ENCODE measurements at places on chromosomes 2 and 18.
A peak's percentile ranks its signal among the peaks of the same experiment; 100 is the strongest.

- DNase-seq: no peak
Measured at GRCh38 chr2:174764280-174765255, at the start of gene CHRNA1. CHRNA1 (minus strand) TSS chr2:174764472; CDS start chr2:174764394, 78 bp downstream.

GRCh38 chr2:105636109-105636740, 108.5 kb upstream of the NCK2 start:
- DNase-seq: no peak

DNA sequence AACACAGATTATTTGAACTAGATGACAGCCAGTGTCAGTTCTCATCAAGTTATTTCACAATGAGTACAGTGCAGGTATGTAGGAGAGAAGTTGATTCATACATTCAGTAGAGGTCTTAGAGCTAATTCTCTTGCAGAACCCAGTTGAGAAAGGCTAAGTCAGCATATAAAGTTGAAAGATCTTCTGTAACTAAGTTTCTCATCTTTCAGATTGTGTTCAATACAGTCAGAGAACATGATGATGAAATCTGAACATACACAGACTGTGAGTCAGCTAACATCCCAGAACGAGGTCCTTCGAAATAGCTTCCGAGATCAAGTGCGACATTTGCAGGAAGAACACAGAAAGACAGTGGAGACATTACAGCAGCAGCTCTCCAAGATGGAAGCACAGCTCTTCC, 41.9 kb upstream of the LIMS1 start:
- peak; percentile 51 for DNase-seq

- no peak for DNase-seq
Measured at GRCh38 chr18:48879008-48879431, 71.7 kb downstream of the SMAD7 start.

DNA sequence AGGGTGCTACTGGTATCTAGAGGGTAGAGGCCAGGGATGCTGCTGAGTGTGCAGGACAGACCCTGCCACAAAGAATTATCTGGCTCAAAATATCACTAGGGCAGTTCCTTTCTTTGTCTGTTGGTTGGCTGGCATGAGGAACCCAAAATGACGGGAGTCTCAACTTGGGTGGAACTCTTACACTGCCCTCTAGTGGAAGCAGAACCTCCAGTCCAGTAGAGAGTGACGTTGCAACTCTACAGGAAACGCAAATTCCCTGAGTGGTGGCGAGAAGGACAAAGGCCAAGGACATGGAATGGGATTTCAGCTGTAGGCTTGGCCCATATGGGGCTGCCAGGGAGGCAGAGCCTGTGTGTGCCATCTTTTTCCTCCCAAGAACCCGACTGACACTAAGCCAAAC, 47.1 kb downstream of the COPS8 start:
- DNase-seq: no peak

DNA sequence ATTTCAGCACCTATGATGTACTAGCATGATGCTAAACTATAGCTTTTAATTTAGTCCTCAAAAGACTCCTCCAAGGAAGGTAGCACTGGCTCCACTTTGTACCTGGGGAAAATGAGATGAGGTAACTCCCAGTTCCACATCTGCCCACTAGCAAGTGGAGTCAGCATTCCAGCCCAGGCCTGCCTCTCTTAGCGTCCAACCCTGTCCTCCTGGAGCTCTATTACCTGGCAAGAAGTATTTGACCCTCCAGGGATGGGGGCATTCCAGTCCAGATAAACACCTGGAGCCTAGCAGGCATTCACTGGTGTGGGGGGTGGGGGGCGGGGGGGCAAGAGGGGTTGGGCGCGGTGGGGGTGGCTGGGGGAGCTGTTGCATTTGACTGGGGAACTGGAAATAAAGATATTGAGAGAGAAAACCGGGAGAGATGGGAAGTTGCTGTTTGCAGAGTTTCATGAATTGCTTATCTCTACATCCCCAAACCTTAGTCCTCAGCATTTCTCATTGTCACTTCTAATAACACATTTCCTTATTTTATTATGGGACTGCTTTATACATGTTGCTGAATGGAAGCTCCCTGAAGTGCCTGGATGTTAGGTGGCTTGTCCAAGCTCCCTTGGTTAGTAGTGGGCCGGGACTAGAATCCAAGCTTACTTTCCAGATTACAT, 22.0 kb upstream of the FZD5 start:
- DNase-seq: no peak

DNA sequence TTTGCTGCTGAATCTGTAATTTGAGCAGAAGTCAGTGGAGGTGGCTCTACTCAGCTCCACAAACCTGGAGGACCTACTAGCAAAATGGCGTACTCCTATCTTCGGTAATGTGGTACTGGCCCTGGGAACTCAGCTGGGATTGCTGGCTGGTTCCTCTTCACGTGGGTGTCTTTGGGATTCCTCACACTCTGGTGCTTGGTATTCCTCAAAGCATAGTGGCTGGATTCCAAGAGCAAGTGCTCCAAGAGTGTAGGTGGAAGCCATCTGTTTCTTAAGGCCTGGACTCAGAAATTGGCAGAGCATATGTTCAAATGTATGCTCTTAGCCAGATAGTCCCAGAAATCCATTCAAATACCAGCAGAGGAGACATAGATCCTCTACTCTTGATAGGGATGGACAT, 281.9 kb upstream of the CDH7 start:
- DNase-seq: no peak

GRCh38 chr18:5661179-5661578, 117.4 kb upstream of the EPB41L3 start:
- DNase-seq: no peak

DNA sequence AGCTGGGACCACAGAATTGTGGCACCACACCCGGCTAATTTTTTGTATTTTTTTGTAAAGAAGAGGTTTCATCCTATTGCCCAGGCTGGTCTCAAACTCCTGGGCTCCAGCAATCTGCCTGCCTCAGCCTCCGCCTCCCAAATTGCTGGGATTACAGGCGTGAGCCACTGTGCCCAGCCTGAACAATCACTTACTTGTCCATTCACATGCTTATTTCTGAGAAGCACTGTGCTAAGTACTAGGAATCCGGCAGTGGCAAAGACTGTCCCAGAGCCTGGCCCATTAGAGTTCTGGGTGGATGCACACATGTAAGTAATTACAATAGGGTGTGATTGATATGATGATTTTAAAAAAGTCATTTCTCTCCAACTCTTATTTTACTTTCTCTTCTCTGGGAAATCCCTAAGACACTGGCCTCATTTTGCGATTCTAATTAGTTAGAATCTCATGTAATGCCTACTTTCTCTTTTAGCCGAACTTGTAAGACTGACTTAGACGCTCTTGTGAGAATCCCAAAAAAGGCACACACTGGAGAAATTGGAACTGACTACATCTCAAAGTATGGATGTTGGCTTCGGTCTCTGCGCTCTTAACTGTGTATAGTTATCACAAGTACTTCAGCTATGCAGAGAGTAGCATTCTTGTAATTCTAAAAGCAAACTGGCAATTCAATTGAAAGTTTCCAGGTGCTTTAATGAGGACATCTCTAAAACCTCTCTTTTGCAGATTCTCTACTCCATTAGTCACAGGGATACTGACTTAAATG, 567.7 kb downstream of the DCC start:
- no peak for DNase-seq

DNA sequence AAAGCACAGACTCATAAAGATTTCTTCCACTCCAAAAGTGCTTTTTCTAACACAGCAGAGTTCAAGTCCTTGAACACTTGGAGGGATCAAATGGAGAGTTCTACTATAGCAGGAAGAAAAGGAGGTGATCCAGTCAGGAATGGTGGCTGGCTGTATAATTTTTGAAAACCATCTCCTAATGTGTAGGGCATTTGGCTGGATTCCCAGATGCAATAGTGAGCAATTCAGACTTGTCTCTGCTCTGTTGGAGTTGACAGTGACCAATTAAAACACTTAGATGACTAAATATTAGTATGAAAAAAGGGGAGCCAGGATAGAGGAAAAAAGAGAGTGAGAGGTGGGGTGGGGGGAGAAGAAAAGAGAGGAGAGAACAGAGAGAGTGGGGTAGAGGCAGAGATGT, 5.3 kb upstream of the G6PC2 start:
- DNase-seq: no peak

- no peak for DNase-seq
Measured at GRCh38 chr2:19299032-19299431, 59.4 kb downstream of the OSR1 start.

DNA sequence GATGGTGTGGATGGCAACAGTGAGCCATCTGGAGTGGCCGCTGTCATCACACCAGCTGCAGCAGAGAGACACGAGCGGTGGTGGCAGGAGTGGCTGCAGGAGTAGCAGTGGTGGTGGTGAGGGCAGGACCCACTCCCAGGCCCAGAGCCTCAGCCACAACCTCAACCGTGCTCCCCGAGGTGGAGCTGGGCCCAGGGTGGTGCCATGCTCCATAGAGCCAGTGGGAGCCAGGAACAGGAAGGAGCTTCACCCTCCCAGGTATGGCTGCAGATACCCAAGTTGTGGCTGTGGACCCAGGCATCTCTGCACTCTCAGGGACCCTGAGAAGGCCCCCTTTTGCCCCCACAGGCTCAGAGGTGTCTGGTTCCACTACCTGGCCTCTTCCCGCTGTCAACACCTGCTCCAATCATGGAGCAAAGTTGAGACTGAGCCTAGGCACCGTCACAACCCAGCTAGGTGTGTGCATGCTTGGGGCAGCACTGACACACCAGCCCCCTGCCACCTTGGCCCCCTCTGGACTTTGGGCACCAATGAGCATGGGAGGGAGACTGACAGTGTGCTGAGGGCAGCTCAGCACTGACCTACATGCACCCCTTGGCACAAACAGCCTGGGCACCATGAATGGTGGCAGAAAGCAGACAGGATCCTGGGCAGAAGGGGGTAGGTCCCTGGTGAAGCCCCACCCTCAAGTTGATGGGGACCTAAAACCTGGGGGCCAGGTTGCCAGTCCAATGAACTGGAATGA, 188.9 kb downstream of the NDUFA10 start:
- DNase-seq: no peak

- DNase-seq: peak; percentile 17
Measured at GRCh38 chr18:2009942-2010697, 561.2 kb downstream of the METTL4 start.

- no peak for DNase-seq
Measured at GRCh38 chr18:13808294-13809042, 15.5 kb upstream of the MC5R start.

DNA sequence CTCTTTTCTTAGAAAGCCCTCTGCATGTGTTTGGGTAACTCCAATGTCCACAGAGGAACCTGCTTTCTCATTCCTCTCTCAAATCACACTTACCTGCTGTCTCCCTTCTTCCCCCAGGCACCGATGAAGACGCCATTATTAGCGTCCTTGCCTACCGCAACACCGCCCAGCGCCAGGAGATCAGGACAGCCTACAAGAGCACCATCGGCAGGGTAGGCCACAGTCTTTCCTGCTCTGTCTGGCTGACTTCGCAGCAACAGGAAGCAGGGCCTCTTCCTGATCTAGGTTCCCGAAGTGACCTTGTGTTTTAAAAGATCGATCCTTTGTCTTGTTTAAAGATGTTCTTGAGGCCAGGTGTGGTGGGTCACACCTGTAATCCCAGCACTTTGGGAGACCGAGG, 25.0 kb upstream of the GMCL1 start:
- no peak for DNase-seq
